ENCODE measurements at places on chromosomes 16 and 17. TPM values are rescaled to one million over a fixed set of nuclear protein-coding genes. Genes with fewer than 3 reads are reported as not detected.
A peak's percentile ranks its signal among the peaks of the same experiment; 100 is the strongest.

The MT1F gene
- total RNA-seq = 5.9 TPM

The OR1D2 gene
- total RNA-seq = not detected

The SEC14L1 gene
- total RNA-seq = 42.3 TPM

The GRB7 gene
- total RNA-seq = 31.8 TPM

The WNT9B gene
- total RNA-seq = 0.89 TPM

- H3K27me3 ChIP-seq = peaks cover 31% of the 10 kb centered on the region
- peak overlapping the region; percentile 18 for H3K27ac ChIP-seq
- peaks cover 5% of the 10 kb centered on the region for H3K36me3 ChIP-seq
- DNase-seq = peak; percentile 79
- peaks cover 20% of the 10 kb centered on the region for H3K4me1 ChIP-seq
Observed at GRCh38 chr17:62626719-62627218, 701 bp upstream of the MRC2 start.

- DNase-seq = no peak
- H3K27ac ChIP-seq = peak overlapping the region; percentile 94
- H3K4me3 ChIP-seq = peak overlapping the region; percentile 91
- H3K36me3 ChIP-seq = no peaks in the 10 kb centered on the region
- H3K4me1 ChIP-seq = peaks cover 22% of the 10 kb centered on the region
Observed at GRCh38 chr16:4767872-4768548, 1.0 kb upstream of the ZNF500 start.

DNA sequence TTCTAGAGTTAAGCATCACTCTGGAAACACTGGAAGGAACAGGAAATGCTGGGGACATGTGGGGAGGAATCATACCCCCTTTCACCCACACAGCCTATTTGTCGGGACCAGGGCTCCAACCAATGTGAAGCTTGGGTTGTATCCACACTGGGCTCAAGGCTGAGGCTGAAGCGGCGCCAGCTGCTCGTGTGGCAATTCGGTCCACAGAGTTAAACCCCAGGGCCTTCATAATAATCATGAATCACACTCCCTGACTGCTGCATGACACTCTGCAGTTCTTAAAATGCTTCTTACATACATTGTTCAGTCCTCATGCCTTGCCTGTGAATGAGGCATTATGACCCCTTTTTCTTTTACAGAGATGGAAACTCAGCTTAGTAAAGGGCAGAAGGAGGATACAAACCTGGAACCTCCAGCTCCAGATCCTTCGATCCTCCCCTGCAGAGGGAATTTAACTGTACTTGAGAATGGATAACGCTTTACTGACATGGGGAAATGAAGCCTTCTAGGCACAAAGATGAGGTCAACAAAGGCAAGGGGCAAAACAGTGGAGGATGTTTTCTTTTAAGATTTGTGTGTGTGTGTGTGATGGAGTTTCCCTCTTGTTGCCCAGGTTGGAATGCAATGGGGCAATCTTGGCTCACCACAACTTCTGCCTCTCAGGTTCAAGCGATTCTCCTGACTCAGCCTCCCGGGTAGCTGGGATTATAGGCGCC, 72.7 kb downstream of the SOX9 start:
- no peak for DNase-seq
- H3K4me1 ChIP-seq = peaks cover 9% of the 10 kb centered on the region
- no peaks in the 10 kb centered on the region for H3K27me3 ChIP-seq

GRCh38 chr16:66065925-66066324, 300.6 kb upstream of the CDH5 start:
- no peak overlapping the region for H3K27ac ChIP-seq
- DNase-seq = no peak
- no peak overlapping the region for H3K4me3 ChIP-seq
- no peaks in the 10 kb centered on the region for H3K36me3 ChIP-seq
- peaks cover 20% of the 10 kb centered on the region for H3K4me1 ChIP-seq

DNA sequence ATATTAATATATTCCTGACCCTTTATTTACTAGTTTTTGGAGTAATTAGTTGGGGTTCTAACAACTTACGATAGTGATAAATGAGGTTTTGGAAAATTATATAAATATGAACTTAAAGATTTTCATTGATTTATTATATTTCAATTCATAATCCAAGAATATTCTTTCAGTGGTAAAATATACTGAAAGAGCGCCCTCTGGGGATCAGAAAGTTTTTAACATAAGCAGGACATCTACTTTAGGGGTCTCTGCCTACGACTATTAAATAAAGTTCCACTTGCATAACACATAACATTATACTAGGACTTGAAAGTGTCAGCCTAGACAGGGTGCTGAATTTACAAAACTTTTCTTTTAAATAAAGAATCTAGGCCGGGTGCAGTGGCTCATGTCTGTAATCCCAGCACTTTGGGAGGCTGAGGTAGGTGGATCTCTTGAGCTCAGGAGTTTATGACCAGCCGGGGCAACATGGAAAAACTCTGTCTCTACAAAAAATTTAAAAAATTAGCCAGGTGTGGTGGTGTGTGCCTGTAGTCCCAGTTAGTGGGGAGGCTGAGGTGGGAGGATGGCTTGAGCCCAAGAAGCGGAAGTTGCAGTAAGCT, 15.6 kb downstream of the RFWD3 start:
- H3K27ac ChIP-seq = peak overlapping the region; percentile 39
- no peaks in the 10 kb centered on the region for H3K4me1 ChIP-seq
- no peaks in the 10 kb centered on the region for H3K27me3 ChIP-seq
- DNase-seq = no peak
- no peak overlapping the region for H3K4me3 ChIP-seq

DNA sequence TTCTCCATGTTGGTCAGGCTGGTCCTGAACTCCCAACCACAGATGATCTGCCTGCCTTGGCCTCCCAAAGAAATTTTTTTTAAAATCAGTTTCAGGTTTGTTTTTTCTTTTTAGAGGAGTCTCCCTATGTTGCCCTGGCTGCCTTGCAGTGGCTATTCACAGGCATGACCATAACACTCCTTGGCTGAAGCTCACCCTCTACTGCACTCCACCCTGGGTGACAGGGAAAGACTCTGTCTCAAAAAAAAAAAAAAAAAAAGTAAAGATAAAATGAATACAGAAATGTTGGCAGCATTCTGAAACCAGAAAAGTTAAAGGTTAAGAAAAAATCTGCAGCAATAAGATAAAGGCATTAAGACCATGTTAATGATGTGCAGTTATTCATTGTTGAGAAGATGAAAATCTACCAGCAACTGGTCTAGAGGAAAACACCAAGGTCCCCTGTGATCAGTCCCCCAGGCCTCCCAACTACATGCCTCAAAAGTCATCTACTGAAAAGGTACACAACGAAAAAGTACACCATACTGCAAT, 15.1 kb downstream of the YWHAE start:
- no peak for DNase-seq
- peak overlapping the region; percentile 46 for H3K27ac ChIP-seq
- peaks cover 29% of the 10 kb centered on the region for H3K4me1 ChIP-seq
- no peaks in the 10 kb centered on the region for H3K27me3 ChIP-seq

GRCh38 chr17:78276098-78276887, 44.9 kb downstream of the TMEM235 start:
- no peaks in the 10 kb centered on the region for H3K27me3 ChIP-seq
- H3K36me3 ChIP-seq = no peaks in the 10 kb centered on the region
- peaks cover 19% of the 10 kb centered on the region for H3K4me1 ChIP-seq
- H3K4me3 ChIP-seq = no peak overlapping the region
- peak overlapping the region; percentile 76 for H3K27ac ChIP-seq

All from type B pancreatic cell (in vitro differentiated cells).